NK-92 treated with Interleukin-12 subunit alpha and Interleukin-12 subunit beta, amount 100 ng/mL, for 24 hours (cell line): ENCODE measurements at places on chromosomes 6 and 20.
A peak's percentile ranks its signal among the peaks of the same experiment; 100 is the strongest.

DNA sequence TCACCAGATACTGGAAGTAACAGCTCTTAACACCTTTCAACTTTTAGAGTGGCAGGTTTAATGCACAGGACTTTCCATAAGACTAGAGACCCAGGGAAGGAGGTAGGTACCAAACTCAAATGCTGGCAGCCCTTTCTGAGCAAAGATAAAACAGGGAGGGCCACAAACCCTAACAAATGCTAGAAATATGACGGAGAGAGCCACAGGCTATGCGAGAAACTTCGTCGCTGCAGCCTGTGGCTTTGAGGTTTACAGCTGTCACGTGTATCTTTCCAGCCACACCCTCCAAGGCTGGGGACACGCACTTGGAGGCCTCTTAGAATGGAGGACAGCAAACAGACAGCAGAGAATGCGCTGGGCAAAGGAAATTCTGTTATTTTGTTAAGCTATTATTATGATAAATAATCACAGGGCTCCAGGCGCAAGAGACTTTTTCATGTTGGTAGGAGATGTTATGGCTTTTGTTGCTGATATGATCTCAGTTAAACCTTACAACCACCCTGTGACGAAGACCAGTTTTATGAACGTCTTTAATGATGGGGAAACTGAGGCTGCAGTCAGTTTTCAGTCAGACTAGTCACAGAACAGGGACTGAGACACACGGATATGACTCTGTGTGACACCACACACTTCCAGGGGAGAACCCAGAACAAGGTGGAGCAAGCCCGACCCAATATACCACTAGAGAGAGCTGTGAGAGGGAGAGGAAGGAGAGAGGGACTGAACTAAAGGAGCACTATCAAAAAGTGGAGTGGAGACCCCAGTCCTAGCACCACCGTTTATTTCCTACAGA is 2.0 kb downstream of the TRAM2 start:
- DNase-seq = no peak

DNA sequence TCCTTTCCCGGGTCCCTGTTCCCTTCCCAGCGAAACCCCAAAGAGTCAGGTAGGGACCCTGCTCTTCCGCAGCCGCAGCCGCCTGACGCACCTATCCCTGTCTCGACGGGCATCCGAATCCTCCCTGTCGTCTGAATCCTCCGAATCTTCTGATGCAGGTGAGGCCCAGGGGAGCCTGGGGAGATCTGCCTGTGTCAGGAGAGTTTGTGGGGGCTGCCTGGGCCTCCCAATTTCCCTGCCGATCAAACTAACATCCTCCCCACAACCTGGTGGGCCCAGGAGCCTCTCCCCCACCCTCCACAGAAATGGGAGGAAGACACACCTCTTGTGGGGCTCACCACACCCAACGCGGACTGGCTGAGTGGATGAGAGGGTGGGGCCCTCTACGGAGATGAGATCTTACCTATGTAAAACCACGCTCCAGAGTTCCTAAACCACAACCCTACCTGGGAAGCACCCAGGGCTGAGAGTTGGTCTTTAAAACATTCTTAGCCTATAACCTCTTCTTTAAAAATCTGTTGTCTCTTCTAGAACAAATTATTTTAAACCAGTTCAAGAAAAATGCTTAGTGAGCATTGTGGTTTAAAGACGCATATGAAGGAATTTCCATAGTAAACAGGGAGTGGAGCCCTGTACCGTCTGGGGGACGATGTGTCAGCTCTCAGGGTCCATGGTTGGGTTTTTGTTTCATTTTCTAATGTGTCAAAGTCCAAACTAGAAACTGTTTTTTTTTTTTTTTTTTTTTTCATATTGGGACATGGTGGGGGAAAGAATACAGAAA is 1.7 kb downstream of the CDC25B start:
- no peak for DNase-seq

DNA sequence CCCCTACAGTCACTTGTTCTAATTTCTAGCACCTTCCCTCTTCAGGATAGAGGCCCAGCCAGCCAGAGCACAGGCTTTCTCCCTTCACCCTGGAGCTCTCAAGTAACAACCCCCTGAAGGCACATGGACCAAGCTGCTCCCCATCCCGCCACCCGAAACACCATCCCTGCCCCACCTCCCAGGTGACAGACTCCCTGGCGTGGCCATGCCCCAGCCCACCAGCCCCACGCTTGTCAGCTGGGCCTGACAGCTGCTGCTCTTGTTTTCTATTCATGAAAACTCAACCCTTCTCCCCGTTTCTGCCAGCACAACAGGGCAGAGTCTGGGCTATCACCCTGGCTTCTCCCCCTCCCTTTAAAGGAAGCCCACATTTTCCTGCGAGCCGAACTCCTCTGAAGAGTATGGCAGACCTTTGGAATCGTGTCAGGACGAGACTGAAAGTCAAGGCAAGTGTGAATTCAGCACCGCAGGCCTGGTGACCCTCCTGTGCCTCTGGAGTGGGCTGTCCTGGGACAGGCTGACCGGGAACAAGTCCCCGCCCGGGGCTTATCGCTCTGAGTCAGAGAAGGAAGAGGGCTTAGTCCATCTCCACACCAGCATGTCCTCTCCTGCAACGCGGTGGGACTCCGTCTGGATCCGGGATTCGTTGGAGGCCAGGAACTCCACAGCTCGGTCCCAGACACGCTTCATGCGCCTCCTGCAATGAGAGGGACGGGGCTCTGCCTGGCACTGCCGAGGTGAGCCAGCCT is 16.7 kb downstream of the LEMD2 start:
- DNase-seq = no peak

DNA sequence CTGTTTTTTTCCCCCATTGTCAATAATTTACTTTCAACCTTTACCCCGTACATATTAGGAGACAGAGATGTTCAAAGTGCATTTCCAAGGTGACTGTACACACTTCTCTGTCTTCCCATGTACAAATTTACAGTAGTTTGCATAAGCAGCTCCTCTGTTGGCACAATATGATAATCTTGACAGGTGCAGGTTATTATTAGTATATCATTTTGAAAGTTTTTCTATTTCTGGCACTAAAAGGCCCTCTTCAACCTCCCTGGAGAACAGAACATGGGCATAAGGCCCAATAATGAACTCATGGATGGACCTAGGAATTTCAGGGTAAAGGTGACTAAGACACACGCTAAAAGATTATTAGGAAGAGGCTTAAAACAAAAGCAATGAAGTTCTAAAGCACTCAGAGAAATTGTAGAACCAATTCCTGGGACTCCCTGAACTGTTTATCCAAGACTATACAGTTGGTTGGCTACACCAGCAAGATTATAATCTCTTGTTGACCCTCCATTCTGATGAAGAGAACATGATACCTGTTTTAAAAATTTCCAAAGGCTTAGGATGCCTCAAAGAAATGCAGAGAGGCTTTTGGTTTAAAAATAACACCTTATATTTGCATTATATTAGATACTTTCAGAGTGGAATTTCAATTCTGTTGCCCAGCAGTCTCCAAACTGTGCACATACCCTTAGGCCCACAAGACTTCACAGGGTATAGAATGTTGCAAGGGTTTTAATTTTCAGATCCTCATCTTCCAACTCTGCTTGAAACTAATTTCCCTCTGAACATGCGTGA is 1.1 kb downstream of the AIG1 start:
- no peak for DNase-seq

- no peak for DNase-seq
Observed at GRCh38 chr20:55584307-55584706, 421.0 kb downstream of the CBLN4 start.

DNA sequence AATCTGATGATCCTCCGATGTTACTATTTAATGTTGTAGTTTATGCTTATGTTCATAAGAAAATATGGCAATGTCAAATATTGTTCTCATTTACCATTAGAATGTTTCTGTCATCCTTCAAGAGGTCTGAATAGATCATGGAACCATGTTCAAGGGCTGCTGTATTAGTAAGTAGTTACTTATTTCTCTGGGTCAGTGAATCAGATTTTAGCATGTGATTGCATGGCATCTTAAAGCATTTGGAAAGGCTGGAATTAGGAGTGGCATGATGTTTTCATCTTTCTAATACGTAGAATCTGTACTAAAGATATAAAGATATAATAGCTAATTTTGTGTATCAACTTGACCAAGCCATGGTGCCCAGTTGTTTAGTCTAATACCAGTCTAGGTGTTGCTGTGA is 40.5 kb upstream of the NKX2-4 start:
- DNase-seq = no peak

DNA sequence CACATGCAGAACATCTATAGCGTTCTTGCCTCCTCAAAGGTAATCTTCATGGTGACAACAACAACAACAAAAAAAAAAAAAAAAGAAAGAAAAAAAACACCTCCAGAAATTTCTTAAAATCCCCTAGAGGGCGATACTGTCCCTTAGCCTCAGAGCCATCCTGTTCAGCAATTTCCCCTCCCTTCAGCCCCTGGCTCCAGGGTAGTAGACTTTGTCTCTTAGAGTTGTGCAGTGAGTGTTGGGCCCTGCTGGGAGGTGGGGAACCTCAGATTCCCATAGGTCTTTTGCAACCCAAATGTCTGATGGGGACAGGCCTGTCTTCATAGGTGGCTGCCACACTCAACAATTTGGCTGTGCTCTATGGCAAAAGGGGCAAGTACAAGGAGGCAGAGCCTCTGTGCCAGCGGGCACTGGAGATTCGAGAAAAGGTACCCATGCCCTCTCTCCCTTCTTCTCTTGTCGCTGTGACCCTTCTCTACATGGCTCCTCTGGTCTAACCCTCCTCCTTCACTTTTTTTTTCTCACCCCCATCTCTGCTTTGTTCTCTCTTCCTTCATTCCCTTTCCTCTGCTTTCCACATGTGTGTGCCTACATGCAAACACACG is 6.0 kb upstream of the PTK7 start:
- DNase-seq = no peak

DNA sequence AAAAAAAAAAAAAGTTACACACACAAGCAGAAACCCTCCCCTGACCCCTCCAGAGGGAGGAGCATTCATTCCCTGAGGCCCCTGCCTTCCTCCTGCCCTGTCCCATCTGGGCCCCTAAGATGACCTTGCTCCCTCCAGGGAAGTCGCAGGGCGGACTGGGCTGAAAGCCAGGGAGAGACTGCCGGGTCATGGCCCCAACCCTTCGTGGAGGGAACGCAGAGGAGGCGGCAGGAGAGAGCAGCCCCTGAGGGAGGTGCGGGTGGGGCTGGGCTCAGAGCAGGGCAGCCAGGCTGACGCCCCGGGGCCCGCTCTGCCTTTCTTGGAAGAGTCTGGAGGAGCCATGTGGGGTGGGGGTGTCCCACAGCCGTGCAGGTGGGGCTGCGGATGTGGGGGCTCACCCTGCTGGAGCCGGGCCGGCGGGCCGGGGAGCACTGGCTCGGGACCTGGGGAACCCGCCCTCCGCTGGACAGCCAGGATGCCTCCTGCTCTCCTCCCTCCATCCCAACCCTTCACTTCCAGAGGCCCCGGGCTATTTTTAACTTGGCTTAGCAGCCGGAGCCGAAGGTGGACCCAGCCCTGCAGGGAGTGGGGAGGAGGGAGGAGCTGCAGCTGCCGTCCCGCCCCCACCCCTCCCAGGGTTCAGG is 15.0 kb upstream of the ABHD16B start:
- no peak for DNase-seq

GRCh38 chr6:55825402-55826051 is 49.9 kb downstream of the BMP5 start:
- DNase-seq = no peak

DNA sequence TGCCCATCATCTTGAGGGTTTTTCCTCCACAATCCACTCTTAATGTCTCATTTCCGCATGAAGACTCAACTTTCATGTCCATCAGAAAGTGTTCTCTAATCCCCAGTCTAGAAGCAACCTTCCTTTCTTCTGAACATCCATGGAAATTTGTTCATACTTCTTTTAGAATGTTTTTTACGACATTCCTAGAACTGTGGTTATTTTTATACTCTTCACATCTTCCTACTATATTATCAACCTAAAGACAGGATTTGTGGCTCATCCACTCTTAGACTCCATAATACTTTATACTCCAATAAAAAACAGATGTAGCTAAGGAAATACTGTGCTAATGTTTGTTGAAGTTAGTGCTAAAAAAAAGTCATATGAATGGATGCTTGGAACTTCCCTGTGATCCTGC is 1.4 kb upstream of the CAP2 start:
- no peak for DNase-seq

- no peak for DNase-seq
Observed at GRCh38 chr6:146149770-146150169, 120.9 kb downstream of the GRM1 start.

DNA sequence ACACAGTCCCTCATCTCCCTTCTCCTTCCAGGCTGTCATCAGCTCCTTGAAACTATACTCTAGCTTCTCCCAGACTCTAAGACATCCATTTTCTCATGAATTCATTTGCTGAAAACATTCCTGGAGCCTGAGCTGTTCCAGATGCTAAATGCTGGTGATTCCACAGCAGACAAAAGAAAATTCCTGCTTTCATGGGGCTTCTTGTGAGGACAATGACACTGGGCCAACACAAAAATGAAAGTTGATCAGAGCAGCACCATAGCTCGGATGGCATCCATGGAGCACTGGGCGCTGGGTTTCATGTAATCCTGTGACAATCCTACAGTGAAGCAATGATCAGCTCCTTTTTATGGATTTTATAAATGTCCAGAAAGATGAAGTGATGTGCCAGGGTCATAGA is 47.4 kb upstream of the STX16 start:
- DNase-seq = no peak

- DNase-seq = no peak
Observed at GRCh38 chr20:61451009-61451408, 198.9 kb downstream of the CDH4 start.

DNA sequence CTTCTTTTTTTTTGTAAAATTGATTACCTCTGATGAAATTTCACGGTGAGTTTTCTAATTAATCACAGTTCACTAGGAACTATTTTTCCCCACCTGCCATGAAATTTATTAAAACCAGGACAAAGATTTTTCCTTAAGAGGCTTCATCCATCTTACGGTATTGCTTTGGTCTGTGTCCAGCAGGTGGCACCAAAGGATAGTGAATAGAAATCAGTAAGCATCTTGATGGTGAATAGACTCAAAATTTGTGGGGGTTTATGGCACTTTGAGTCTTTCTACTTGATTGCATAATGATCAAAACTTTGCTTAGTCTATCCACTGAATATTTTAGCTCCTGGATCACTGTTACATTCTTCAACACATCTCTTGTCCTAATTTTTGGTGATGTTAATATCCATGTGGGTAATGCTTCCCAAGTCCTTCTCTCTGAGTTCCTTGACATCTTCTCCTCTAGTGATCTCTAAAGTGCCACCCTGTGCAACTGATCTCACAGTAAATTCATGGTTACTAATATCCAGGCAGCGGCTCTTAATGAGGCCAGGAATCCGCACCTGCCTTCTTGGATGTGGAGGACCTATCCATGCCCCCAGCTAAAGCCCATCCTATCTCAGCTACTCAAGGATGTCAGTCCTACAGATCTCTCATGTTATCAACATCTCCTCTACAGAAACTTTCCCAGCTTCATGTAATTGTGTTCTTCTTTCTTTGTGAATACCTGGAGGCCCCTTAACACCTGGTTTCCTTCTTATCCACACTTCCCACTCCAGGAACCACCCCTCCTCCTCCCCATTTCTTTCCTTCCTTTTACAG is 54.5 kb downstream of the STMND1 start:
- DNase-seq = peak; percentile 4

DNA sequence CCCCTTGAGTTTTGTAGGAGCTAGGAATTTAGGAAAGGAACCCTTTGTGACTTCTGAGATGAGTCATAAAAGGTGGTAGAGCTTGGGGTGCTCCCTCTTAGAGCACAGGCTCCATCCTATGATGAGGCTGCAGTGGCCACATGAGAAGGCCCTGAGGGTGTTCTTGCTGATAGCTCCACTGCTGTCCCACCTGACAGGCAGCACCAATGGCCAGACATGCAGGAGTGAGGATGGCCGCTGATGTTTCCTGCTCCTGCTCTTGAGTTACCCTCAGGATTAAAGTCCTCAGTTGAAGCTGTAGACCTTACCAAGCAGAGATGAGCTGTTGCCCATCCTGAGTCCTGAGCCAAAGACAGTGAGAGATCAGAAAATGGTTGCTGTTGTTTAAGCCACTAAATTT is 512.1 kb downstream of the CDH26 start:
- no peak for DNase-seq
